ENCODE measurements at places on chromosomes 4 and X.

DNA sequence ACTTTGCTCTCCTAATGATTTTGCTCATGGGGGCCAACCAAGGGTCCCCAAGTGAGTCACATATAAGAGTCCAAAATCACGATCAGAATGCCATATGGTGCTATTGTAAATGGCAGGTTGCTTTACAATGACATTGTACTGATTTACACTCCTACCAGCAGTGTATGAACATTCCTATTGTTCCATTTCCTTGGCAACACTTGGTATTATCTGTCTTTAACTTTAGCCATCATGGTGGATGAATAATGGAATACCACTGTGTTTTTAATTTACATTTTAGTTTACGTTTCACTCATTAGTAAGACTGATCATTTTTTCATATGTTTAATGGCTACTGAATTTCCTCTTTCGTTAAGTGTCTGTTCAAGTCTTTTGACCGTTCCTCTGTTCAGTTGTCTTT lies 96.5 kb downstream of the NYX start:
- DNase-seq, result no peak

GRCh38 chr4:108045687-108046024 lies 56.0 kb downstream of the HADH start:
- peak; percentile 41 for DNase-seq

DNA sequence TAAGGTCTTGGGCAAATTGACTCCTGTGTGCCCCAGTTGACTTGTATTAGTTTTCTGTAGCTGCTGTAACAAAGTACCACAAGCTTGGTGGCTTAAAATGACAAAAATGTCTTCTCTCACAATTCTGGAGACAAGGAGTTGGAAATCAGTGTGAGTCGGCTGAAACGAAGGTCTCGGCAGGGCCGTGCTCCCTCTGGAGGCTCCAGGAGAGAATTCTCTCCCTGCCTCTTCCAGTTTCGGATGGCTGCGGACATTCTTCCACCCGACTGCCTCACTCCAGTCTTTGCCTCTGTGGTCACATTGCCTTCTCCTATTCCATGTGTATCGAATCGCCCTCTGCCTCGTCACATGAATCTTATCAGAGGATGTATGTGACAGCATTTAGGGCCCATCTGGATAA lies 66.0 kb upstream of the PHOX2B start:
- DNase-seq, result no peak

DNA sequence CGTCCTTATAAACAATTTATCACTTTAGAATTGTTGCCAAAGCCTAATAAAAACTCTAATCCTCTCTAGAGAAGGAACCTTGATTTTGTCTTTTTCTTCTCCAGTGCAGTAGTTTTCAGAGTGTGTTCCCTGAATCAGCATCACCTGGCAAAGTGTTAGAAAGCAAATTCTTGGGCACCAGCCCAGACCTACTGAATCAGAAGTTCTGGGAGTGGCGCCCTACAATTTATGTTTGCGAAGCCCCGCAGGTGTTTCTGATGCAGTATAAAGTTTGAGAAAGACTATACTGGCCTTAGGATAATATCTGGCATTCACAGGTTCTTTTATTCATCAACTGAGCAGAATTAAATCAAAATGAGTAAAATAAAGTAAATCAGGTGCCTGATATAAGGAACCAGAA lies 645.8 kb upstream of the ATOH1 start:
- DNase-seq, result no peak

DNA sequence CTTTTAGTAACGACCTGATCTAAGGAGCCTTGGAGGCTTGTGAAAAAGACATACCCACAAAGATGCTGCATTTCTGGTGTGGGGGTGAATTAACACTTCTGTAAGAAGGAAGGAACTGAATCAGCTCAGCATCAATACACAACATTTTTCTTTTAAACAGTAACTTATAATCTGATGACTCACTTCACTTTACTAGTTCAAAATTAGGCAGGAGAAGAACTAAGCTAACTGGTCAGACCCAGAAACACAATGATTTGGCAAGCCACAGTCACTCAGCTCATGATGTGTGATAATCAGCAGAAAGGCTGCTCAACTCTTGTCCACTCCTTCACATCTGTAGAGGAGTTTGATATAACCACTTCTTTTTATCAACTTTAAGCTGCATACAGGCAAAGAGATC lies 4.6 kb downstream of the MMAA start:
- DNase-seq, result no peak
